ENCODE measurements at places on chromosomes 11 and 22.

DNA sequence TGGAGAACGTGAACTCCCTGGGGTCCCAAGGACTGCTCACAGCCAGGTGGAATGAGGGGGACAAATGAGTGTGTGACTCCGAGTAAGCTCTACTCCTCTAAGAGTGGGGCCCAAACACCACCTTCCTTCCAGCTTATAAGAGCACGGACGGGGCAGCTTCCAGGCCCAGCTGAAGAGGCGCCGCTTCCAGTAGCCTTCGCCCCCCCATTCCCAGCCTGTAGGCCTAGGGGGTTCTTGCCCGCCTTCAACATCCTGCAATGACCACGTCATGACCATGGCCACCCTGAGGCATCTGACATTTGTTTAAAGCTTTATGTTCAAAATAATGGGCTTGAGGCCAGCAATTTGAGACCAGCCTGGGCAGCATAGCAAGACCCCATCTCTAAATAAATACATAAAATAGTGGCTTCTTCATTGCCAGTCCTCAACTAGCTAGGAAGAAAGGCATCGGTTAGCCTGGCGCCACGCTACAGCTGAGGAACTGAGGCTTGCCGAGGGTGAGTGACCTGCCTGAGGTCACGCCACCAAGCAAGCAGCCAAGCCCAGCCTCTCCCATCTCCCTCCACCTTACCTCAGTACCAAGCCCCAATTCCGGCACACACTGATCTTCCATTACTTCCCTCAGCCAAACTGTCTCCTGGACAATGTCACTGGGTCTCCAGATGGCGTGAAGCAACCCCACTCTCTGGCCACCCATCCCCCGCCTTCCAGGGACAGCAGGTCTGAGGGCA lies 7.8 kb upstream of the TNFRSF13C start:
- no peak for DNase-seq

- DNase-seq, result no peak
Observed at GRCh38 chr22:26168939-26169314, 335 bp upstream of the SEZ6L start.

GRCh38 chr11:80362563-80363340 lies 921.9 kb upstream of the TENM4 start:
- DNase-seq, result no peak

- no peak for DNase-seq
Observed at GRCh38 chr22:38115423-38116205, 5.1 kb upstream of the BAIAP2L2 start.

DNA sequence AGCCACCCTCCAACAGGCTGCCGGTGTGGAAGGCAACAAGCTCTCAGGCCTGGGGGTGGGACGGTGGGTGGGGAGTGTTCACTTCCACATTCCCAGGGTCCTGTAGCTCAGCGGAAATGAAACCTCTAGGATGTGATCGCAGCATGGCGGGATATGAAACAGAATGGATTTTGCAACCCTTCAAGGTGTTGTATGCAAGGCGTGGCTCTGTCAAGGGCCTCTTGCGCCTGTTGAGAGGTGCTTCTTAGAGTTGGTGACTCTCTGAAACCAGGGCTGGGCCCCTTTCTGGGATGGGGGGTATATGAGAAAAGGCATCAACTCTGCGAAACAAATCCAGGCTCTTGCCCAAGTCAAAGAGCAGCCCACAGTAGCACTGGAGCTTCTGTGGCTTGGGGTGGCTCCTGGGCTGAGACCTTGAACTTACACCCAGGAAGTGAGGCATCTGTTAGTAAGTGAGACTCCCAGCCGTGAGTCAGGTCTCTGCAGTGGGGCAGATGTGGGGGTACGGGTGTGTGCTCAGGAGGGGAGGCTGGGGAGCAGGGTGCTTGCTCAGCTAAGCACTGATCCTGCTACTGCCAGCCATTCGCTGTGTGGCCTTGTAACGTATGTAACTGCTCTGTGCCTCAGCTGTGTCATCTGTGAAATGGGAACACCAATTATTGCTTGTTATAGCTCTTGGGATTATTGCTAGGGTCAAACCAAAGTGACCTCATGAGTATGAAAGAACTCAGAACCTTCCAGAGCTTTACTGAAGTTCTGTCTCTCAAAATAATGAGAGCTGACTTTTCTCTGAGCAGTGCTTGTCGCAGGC lies 28.3 kb downstream of the NECTIN1 start:
- peak; percentile 33 for DNase-seq

- DNase-seq, result no peak
Observed at GRCh38 chr11:119188067-119188466, 2.8 kb downstream of the NHERF4 start.

DNA sequence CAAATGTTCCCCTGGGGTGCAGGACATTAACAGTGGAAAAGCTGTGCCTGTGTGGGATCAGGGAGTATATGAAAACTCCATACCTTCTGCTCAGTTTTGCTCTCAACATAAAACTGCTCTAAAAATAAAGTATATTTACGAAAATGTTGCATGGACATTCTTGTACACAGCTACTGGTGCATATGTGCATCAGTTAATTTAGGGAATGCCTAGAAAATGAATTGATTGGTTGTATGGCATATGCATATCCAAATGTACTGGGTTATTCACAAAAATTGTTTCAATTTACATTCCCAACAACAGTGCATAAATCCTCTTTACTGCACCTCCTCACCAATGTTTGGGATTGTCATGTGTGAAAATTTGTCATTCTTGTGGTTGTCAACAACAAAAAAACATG lies 251.1 kb upstream of the MPPED2 start:
- DNase-seq, result no peak

- no peak for DNase-seq
Observed at GRCh38 chr22:26374391-26375026, 54.6 kb upstream of the ASPHD2 start.

DNA sequence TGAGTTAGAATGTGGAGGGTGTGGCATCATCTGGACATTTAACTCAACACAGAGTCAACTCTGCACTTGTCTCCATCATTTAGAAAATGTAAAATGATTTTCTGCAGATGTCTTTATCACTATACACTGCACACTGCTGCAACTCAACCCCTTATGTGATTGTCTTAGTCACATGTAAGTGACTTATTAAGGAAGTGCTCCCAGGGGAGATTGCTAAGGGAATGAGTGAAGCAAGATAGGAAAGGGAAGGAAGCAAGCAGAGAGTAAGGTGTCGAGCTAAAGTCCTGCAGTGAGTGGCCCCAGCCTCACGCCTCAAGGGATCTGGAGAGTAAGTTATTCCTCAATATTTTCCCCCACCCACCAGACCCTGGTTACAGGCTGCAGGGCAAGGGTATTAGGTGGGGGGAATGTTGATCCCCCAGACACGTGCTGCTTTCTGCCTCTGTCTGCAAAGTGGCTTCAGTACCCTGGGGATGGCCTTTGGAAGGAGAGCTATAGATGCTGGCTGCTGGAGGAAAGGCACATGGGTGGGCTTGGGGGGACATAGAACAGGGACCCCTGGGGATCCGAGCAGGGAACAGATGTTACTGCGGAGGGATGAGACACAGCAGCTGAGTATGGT lies 7.2 kb upstream of the CBX6 start:
- no peak for DNase-seq

DNA sequence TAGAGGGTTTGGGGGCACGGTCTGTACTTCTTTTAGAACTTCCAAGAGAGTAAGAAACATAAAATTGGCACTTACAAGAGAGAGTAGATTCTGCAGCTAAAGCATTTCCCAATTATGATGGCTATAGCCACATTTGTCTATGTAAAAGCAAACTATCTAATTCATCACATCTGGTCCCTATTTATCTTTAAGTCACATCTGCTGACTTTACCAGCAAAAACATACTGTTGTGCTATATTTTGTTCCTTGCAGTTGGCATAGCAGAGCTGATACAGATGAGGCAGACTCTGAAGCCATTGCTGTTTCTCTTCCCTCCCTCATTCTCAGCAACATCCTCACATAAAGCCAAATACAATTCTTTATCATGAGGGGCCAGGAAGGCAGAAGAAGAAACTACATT lies 1533.5 kb upstream of the RAG2 start:
- DNase-seq, result no peak

GRCh38 chr22:34297536-34298120 lies 377.4 kb upstream of the LARGE1 start:
- no peak for DNase-seq

DNA sequence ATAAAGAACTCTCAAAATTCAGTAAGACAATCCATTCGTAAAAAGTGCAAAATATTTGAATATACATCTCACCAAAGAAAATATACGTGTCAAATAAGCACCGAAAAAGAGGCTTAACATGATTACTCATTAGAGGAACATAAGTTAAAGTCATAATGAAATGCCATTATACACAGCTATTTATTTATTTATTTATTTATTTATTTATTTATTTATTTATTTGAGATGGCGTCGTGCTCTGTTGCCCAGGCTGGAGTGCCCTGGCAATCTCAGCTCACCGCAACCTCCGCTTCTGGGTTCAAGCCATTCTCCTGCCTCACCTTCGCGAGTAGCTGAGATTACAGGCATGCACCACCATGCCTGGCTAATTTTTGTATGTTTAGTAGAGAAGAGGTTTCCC lies 203.6 kb upstream of the UBASH3B start:
- DNase-seq, result no peak

DNA sequence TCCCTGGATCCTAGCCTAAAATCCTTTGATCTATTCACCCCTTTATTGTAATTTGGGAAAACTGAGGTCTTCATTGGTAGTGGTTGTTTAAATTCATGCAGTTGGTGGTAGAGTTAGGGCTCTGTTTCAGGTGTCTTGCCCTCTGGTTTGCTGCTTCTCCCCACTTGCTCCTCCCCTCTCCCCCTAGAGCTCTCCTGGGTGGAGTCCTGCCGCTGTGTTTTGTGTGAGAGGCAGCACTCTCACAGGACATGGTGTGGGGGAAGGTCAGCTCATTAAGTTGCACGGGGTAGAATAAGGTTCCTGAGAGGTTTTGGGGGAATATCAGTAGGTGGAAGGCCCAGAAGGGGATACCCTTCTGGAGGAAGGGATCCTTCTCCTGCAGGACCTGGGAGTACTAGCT lies 98.1 kb upstream of the NECTIN1 start:
- no peak for DNase-seq

DNA sequence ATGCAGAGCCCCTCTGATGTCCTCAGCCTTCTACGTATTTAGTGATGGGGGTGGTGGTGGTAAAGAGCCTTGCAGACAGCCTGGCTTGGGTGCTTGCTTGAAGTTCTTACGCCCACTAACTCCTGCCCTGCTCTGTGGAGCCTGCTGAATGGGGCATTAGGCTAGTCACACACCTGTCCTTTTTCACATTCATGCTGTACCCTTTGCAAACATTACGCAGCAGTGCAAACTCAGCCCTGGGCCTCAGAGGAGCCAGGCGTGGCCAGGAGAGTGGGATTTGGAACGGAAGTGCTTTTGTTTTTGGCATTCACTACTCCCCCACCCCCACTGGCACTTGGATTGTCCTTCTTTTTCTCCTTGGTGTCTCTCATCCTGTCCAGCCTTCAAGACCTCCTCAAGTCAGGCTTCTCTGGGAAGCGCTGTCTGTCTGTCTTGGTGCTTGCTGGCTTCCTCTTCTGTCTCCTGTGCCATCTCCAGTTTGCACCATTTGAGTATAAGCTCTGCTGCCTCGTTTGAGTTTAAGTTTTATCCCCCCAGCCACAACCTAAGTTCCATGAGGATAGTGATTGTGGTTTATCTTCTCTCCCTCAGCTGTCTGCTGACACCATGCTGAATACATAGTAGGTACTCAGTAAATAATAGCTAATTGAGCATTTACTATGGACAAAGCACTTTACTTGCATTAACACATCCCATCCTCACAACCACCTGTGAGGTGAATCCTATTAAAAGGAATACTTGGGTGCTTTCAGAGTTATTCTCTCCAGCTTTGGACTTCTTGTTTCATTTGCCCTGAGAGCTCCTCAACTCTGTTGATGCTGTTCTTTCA lies 26.7 kb downstream of the ZBTB16 start:
- no peak for DNase-seq

GRCh38 chr11:111596319-111596718 lies 5.9 kb upstream of the SIK2 start:
- DNase-seq, result no peak

GRCh38 chr11:125468025-125468424 lies 28.0 kb downstream of the FEZ1 start:
- no peak for DNase-seq

DNA sequence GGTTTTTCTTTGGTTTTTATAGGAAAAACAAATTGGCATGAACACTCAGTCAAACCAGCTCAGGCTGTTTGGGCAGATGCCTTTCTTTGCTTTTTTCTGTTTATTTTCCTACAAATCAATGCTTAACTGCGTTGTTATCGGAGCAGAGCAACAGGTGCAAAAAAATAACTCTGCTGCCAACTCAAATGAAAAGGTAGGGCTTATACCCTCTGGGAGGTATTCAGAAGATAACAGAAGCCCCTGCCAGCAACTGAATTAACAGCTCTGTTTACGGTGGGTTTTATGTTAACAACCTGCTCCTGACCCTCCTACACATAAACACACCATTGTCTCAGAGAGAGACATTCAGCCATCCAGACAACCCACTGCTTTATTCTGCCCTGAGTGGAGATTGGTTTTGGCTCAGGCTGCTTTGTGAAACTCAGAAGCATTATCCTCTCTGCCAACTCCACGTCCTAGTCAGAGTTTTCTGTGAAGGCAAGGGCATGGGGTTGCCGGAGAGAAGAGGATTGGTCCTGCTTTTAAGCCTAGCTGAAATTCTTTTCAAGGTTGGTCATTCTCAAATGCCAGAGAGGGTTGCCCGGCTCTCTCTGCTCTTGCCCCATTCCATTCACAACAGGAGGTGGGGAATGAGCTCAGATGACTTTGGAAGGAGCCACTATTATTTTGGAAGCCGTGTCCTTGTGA lies 11.4 kb downstream of the EHF start:
- no peak for DNase-seq

DNA sequence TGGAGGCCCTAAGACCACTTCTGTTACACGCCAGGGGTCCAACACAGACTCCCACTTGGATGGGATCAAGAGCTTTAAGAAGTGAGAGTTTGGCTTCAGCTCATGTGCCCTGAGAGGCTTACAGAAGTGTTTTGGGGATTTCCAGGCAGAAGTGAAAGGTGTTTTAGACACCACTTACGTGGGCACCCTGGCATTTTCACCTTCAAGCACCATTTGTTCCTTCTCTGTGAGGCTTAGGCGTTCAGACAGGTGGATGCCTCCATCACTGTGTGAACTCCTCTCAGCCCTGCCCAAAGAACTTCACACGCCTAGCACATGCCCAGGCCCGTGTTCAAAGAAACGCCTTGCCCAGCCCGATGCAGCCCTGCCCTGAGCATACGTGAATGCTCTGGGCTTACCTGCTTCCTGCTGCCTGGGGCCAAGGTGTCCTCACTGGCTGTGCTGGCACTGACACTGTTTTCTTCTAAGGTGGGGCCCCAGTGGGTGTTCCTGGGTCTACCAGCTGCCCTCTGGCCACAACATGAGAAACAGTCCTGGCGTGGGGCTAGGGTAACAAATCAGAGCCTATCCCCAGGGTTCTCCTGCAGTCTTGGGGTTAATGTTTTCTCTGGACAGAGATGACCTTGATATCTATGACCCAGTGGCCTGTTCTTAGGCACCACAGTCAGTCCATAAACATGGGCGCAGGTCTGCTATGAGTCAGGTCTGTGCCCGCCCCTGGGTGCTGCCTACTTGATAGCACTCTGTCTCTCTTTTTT lies 34.0 kb downstream of the AMPD3 start:
- no peak for DNase-seq

GRCh38 chr11:95767498-95767897 lies 22.1 kb downstream of the FAM76B start:
- DNase-seq, result peak; percentile 50
